PC-9 (cell line): ENCODE measurements at places on chromosomes 12 and 14.

DNA sequence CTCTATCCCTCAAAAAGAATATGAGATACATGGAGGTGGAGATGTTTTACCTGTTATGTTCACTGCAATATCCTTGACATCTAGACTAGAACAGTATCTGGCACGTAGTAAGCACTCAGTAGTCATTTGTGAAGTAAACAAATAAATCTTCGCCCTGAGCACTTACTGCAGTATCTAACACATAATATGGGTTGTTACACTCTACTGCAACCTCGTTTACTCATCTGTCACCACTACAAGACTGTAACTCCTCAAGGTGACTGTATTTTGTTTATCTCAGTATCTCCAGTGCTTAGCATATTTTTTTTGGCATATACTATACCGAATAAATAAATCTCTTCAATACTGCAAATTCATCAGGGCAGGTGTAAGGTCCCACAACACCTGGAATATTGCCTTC is 66.1 kb downstream of the WASHC3 start:
- no peak for DNase-seq

DNA sequence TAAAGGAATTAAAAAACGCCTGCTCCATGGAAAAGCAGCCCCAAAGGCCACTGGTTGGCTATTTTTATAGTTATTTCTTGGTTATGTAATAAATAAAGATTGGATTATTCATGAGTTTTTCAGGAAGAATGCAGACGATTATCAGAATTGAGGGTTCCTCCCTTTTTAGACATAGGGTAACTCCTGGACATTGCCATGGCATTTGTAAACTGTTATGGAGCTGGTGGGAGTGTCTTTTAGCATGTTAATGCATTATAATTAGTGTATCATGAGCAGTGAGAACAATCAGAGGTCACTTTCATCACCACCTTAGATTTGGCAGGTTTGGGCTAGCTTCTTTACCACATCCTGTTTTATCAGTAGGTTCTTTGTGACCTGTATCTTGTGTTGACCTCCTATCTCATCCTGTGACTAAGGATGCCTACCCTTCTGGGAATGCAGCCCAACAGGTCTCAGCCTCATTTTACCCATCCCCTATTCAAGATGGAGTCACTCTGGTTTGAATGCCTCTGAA is 728.7 kb downstream of the GALC start:
- DNase-seq, result peak; percentile 36

DNA sequence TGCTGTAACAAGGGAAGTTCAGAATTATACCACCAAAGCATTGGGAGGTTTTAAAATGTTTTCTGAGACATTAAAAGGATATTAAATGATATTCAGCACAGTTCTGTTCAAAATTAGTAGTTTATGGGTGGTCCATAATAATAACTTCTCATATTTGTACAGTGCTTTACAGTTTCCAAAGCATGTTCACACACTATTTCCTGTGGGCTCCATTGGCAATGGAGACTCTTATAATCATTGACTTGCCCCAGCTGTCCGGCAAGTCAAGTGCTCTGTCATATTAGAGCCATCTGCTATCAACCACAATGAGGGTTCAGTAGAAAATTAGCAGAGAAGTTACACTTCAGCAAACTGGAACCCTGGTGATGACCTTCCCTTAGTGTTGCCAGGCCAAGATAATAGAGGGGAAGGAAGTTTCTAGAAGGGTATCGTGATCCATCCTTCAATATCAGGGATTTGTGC is 526.6 kb upstream of the CCDC196 start:
- DNase-seq, result no peak

DNA sequence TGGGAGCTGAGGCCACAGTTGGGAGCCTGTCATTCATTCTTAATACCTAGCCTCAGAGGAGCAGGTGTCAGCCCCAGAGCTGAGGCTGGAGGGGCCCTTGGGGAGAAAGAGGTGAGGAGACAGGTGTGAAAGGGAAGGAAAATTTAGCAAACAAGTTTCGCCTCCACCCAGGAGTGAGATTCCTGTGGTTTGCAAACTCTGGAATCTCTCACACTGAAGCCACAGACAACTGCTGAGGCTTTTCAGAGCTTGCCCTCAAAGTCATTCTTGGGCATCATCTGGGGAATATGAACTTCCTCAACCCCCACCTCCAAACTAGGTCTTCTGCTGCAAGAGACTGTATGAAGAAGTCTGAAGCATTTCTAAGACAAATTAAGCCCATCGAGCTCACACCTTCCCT is 589.5 kb upstream of the TBX3 start:
- no peak for DNase-seq

- no peak for DNase-seq
These were observed 22.4 kb upstream of the TCP11L2 start for GRCh38 chr12:106280106-106280505.

GRCh38 chr12:93857991-93858447 is 180.8 kb downstream of the CRADD start:
- DNase-seq, result no peak

- DNase-seq, result peak; percentile 39
These were observed 15.1 kb downstream of the ABHD4 start for GRCh38 chr14:22613106-22613695.

DNA sequence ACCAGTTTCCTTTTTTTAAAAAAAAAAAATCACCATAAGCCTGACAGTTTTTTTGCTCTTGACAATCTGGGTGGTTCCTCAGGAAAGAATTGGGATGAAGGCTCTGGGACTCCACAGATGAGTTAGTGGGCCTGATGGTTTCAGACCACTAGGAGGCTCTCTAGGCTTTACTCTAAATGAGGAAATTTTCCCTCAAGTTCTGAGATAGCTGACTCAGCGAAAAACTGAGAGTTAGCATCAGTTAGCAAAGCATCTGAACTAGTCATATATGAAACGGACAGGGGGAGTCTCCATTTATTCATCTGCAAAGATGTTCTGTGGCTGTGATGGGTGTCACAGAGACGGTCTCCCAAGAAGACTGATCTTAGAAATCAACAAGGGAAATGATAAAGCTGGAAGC is 314.3 kb upstream of the OR4E1 start:
- DNase-seq, result no peak
